Hematopoietic multipotent progenitor cell treated with erythropoietin and hydrocortisone succinate and interleukin-3 and kit ligand, for 6 days (in vitro differentiated cells): ENCODE measurements at places on chromosomes 12 and 14.
A peak's percentile ranks its signal among the peaks of the same experiment; 100 is the strongest.

DNA sequence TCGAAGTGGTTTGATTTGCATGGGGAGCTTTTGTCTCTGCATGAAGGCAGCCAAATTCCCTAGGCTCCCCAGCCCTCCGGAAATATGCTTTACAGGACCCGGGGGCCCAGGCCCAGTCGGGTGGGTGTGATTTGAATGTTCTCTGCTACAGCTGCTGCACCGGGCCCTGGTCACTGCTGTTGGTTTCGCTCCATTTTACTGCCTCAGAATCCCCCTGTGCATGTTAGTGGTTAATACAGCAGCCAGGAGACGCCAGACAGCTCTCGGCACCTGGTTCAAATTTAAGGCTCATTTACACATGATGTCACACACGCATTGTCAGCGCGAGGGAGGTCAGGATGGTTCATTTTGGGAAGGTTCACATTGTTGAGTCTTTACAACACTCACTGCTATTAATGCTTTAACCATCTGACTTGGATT, 99.6 kb downstream of the SLC38A6 start:
- DNase-seq, result no peak

DNA sequence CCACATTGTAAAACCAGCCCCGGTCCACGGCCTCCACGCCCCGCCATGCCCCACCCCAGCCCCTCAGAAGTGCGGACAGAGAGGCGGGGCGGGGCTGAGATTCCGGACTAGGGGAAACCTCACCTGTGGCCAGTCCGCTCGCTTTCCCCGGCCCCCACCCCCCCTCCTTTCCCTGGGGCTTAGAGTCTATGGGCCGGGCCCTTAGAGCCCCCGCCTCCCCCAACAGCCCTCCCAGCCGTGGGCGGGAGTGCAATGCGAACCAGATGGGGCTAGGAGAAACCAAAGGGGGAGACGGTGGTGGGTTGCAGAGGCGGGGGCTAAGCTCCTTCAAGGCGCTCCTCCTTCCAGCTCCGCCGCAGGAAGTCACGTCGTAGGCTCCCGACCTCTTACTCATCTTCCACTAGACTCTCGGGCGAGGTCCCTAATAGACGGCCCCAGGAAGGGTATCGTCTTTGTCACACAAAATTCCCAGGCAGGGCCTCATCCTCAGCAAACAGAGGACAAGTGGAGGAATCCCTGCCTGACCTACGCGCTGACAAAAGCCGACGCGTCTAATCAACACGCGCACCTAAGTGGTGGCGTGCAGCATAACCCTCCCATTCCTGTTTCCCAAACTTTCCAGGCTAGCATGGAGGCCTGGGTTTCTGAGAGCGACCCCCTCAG, 1.1 kb upstream of the NAB2 start:
- peak; percentile 90 for DNase-seq

DNA sequence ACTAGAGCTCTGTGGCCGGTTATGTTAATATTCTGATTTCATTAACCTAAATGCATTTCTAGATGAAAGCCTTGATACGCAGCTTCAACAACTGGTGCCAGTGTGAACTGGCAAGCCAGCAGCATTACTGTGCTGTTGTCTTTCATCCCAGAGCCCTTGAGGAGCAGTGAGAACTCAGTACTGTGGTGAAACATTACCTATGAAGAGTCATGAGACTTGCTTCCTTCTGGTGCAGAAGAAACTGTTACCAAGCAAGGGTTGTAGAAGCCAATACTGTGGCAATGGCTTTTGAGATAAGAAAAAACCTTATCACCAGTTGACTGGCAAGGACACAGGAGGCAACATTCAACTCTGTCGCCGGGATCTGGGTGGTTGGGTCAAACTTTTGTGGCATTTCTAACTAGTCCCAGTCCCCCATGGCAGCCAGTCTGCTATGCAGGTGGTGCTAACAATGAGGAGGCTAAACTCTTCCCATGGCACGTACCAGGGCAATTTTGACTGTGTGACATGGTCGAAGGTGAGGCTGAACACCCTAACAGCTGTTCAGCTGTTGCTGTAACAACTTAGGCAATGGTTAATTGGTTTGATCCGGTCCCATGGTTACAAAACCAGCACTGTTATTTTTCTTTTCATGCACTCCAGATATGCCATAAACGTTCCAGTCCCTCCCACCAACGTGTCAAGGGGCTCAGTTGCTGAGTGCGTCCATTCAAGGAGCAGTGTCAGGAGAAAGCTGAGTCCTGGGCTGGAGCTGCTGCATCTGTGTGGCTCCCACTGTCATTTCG, 12.6 kb upstream of the LGALS3 start:
- DNase-seq, result peak; percentile 95

- DNase-seq, result no peak
Measured at GRCh38 chr12:123937707-123938591, 34.7 kb downstream of the CCDC92 start.

- no peak for DNase-seq
Measured at GRCh38 chr12:13573698-13574321, 377.3 kb downstream of the EMP1 start.

- no peak for DNase-seq
Measured at GRCh38 chr12:130990034-130990433, 36.3 kb downstream of the ADGRD1 start.

DNA sequence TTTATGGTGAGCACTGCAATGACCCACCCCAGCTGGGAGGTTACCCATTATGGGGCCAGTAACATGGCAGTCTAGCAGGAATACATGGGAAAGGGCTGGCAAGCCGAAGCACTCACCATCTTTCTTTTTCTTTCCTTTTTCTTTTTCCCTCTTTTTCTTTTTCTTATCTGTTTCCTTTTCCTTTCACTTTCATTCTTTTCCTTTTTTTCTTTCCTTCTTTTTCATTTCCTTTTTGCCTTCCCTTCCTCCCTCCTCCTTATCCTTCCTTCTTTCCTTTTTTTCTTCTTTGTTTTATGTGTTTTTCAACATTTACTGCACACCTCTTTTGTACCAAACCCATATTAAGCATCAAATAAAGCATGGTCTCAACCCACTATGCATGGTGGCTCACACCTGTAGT, 501.1 kb downstream of the MED13L start:
- no peak for DNase-seq

- no peak for DNase-seq
Measured at GRCh38 chr12:22230280-22230794, 104.2 kb downstream of the ST8SIA1 start.

DNA sequence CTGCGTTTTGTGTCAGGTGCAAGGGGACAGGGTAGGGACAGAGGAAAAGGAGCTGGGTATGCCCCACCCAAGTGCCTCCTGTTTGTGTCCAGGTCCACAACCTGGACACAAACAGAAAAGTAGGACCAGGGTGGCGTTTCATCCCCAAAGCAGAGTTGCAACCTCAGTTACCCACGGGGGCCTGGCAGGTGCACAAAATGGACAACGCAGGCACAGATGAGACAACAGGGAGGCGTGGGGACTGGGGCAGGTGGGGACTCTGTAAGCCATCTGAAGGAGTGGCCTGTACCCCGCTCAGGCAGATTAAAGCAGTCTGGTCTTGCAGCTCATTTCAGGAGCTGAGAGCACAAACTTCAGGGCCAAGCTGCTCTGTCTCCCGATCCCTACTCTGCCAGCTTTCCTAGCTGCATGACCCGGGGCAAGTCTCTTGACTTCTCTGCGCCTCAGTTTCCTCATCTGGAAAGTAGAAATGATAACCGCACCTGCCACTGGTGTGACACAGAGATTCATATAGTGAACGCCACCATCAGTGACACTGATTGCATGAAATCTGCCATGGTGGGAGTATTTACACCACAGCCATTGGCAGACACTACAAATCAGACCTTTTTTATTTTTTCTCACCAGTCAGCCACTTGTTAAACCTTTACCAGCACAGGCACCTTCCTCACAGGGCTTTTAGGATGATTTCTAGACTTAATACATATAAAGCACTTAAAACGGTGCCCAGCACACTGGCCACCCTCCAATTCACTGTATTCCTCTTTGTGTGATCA, 123.0 kb downstream of the PHETA1 start:
- no peak for DNase-seq

DNA sequence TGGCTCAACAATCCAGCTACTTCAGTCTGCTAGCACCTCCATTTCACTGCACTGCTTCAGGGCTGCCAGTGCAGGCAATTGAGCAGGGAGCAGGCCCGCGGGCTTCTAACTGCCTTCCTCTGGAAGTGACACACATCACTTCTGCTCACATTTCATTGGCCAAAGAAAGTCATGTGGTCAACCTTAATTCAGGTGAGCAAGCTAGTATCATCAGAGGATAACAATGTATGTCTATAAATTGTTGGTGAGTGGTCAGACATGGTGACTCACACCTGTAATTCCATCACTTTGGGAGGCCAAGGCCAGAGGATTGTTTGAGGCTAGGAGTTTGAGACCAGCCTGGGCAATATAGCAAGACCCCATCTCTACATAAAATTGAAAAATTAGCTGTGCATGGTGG, 22.3 kb upstream of the CHGA start:
- DNase-seq, result no peak

GRCh38 chr14:43735932-43736331, 771.2 kb downstream of the FSCB start:
- no peak for DNase-seq

DNA sequence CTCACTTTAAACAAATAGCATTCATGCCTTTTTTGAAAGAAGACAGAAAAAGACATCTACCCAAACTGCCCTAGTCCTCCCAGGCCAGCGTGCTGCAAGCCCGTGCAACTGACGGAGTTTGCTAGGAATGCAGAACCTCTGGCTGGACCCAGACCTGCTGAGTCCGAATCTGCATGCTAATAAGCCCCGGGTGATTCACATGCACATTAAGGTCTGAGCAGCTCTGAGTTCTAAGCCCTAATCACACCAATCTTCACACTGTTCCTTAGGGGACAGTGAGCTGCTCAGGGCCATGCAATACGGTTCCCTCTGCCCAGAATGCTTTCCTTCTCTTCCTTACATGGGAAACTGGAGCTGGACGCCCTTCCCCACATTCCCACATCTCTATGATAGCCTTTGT, 25.2 kb downstream of the HAL start:
- no peak for DNase-seq

- no peak for DNase-seq
Measured at GRCh38 chr14:88866305-88866704, 41.9 kb downstream of the TTC8 start.

DNA sequence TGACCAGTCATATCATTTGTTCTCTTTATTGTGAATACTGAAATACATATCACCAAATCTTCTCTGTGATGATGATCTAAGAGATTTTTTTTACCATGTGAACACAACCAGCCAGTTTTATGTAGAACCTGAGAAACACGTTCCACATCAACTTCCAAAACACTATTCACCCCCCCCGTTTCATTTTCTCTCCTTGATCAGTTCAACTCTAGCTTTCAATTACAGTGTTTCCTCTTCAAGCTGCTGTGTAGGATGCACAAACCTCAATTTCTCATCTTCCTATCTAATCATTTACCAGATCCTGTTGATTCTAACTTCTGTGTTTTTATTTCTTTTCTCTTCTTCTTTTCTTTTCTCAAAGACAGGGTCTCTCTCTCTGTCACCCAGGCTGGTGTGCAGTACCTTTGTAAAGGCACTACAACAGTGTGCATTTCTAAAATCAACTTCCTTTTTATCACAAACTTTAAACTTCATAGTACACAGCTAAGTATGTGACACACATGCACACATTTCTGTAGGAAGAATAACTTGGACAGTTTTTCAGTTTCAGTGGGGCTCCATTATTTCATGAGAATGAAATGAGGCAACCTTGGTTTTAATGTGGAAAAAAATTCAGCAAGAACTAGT, 149.9 kb upstream of the FBXO33 start:
- no peak for DNase-seq

DNA sequence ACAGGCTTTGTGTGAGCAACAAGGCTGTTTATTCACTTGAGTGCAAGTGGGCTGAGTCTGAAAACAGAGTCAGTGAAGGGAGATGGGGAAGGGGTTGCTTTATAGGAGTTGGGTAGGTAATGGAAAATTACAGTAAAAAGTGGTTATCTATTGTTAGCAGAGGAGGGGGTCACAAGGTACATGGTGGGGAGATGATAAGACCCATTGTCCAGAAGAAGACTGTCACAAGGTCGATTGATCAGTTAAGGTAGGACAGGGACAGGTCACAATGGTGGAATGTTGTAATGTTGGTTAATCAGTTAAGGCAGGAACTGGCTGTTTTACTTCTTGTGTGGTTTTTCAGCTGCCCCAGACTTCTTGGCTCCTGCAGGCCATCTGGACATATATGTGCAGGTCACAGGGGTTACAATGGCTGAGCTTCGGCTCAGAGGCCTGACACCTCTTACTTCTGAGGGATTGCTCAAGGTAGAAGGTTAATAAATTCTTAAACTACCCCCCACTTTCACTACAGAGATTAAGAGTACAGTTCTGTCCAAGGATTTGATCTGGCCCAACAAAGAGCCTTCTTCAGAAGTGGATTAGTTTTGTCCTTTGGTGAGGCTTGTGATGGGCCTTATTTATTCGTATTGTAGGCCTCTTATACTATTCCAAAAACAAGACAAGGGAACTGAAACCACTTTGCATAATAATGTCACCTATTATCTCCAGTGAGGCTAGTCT, 13.8 kb upstream of the DHRS4 start:
- no peak for DNase-seq

GRCh38 chr12:57199191-57199590, 17.4 kb upstream of the NXPH4 start:
- no peak for DNase-seq

GRCh38 chr12:12839003-12839395, 25.9 kb downstream of the DDX47 start:
- no peak for DNase-seq

DNA sequence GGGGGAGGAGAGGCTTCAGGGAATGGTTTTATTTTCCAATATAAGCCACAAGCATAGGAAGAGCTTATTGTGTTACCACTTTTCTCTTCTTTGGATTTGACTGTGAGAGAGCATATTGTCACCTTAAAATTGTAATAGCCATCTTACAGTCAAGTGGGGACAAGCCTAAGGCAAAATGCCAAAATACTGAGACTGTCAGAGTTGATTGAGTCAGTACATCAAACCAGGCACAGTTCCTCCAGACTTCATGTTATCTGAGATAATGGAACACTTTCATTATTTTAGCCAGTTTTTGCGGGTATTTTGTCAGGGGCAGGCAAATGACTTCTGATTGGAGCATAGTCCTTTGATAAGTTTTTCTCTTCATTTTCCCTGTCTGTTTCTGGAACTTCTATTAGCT, 19.5 kb upstream of the NUBPL start:
- peak; percentile 77 for DNase-seq

DNA sequence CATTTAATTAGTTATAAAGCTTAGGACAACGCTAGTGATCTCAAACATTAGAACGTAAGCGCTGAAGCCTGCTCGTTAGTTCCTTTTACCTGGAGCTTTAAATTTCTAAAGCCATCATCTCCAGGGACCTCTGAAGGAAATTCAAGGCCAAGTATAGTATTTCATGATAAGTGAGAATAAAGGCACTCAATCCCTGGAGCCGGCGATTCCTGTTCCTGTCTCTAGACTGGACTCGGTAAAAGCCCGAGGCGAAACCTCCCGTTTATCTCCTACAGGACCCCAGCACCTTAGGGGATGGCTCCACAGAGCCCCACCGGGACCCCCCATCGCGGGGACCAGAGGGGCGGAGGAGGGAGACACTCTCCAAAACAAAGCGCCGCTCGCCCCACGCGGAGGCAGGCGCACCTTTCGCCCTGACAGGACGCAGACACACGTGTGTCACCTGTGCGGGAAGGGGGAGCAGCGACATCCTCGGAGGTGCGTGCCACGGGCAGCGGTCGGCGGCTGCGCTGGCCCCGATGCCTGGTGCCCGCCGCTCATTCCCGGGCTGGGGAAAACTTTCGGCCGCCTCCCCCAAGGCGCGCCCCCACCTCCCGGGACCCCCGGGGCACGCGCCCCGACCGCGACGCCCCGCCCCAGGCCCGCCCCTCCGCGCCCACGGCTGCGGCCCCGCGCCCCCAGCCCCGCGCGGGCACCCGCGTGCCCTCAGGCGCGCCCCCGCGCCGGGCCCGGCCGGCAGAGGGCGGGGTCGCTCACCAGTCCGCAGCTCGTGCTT, 678 bp downstream of the RPS6KA5 start:
- DNase-seq, result peak; percentile 47
